ENCODE measurements at places on chromosomes 2 and 18.

- DNase-seq = no peak
These were observed 182.8 kb downstream of the MGAT5 start for GRCh38 chr2:134436706-134437105.

GRCh38 chr18:10122988-10123950 is 209.5 kb downstream of the VAPA start:
- DNase-seq = peak; percentile 66

- DNase-seq = no peak
These were observed 348.5 kb downstream of the EN1 start for GRCh38 chr2:118498943-118499342.

- DNase-seq = no peak
These were observed 405.7 kb downstream of the PIK3C3 start for GRCh38 chr18:42360716-42361115.

DNA sequence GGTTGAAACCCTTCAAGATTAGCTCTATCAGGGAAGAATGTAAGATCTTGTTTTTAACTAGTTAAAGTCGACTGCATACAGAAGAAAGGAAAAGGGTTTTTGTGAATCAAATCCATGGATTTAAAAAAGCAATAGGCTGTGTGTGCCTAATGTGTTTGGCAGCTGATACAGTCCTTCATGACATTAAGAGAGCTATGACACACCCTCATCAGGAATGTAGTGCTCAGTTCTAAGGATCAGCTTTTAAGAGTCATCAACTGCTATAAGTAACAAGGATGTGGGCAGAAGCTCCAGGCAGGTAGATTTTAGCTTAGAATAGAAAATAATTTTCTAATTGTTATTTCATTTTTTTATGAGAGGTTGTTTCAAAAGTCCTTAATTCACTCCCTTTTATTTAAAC is 52.9 kb downstream of the PPP1R1C start:
- DNase-seq = no peak

- no peak for DNase-seq
These were observed 57.6 kb upstream of the ZNF532 start for GRCh38 chr18:58806826-58807714.

DNA sequence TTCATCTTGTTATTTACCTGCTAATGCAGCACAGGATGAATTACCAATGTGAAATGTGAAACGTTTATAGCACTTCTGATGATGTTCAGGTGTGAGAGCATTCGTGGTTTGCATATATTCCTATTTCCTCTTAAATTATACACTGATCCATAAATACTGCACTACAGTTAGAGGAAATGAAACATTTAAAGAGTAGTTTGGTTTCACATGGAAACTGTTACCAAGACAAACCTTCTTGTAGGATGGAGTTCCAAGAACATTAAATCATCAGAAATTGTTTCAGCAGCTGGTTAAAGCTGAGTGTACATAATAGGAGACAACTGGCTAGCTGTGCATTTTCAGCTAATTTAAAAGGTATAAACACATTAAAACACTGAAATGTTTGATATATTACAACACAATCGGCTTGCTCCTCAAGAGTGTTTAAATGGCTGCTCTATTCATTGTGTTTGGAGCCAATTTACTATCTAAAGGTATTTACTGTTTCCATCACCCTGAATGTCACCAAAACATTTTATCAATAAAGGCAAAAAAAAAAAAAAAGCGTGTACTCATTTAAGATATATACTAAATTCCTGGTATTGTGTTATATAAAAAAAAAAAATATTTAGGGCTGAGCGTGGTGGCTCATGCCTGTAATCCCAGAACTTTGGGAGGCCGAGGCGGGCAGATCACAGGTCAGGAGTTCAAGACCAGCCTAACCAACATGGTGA is 100.6 kb downstream of the DYM start:
- DNase-seq = no peak

GRCh38 chr18:57835904-57836303 is 32.8 kb upstream of the ATP8B1 start:
- no peak for DNase-seq

DNA sequence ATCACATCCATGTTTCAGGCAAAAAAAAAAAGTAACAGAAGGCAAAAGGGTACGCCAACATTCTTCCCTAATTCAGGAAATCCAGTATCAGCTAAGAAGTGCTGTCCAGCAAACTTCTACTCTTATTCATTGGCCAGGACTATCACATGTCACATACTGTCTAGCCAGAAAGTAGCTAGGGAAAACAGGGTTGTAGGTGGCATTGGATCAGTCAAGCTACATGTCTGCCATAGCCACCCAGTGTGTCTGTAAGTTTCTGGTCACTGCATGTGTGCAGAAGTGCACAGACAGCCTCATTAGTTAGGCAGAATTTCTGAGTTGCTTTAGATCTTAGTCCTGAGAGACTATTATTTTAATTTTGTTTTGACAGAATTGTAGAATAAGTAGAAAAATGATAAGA is 465.3 kb upstream of the NRP2 start:
- DNase-seq = no peak

DNA sequence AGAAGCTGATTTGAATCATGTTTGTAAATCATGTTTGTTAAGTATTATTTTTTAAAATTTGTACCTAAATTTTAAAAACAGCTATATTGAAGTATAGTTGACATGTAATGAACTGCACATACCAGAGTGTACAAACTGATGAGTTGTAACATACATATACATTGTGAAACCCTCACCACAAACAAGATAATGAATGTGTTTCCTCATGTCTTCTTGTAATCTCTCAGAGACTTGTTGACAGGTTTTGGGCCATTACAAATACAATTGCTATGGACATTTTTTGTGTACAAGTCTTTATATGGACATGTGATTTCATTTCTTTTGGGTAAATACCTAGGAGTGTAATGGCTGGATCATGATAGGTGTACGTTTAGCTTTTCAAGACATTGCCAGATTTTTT is 21.5 kb downstream of the WDR43 start:
- peak; percentile 37 for DNase-seq

DNA sequence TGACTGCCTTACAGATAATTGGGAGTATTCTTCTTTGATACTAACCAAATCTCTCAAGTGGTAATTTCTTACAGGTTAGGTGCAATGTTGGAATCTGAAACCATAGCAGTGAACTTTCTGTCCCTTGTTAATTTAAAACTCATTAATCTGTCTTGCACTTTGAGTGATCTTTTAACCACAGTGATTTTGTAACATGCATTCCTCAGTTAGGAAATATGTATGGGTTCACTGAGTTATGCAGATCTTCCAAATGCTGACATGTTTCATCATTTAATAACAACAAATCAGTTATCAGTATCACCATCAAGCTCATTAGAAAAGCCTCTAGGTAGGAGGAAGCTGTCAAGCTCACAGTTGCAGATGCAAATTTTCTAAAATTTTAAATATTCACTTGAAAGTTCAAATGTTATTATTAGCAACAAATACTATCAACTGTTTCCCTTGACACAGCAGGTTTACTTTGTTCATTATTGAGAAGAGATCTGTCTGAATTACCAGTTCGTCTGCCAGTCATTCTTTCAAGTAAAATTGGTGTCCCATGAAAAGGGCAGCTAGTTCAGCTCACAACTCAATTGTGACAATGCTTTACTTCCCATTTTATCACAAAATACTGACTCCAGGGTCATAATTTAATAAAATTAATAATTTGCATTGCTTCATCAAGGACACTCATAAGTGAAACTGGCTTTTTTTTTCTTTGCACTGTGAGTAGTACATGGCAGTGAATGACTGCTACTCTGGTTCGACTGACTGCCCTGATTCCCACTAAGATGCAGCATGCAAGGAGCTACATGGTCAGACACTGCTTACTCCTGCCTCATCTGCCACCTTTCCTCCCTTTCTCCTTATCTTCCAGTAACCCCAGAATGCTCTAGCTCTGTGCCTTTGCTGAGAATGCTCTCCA is 31.6 kb downstream of the SUCLG1 start:
- peak; percentile 11 for DNase-seq

GRCh38 chr18:56890632-56891031 is 239.5 kb downstream of the WDR7 start:
- DNase-seq = no peak

DNA sequence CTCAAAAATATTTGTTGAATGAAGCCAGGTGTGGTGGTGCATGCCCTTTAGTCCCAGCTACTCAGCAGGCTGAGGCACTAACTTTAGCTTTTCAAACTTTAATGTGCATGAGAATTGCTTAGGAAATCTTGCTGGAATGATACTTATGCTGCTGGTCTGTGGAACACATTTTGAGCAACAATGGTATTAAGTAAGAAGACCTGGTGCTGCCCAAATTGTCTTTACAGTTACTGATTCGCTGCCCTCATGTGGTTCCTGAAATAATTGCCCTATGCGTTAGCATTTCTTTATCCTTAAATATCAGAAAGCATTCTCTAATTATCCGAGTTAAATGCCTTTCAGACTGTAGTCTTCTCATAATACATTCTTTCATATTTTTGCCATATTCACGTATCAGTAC is 76.0 kb upstream of the SESTD1 start:
- DNase-seq = peak; percentile 26

DNA sequence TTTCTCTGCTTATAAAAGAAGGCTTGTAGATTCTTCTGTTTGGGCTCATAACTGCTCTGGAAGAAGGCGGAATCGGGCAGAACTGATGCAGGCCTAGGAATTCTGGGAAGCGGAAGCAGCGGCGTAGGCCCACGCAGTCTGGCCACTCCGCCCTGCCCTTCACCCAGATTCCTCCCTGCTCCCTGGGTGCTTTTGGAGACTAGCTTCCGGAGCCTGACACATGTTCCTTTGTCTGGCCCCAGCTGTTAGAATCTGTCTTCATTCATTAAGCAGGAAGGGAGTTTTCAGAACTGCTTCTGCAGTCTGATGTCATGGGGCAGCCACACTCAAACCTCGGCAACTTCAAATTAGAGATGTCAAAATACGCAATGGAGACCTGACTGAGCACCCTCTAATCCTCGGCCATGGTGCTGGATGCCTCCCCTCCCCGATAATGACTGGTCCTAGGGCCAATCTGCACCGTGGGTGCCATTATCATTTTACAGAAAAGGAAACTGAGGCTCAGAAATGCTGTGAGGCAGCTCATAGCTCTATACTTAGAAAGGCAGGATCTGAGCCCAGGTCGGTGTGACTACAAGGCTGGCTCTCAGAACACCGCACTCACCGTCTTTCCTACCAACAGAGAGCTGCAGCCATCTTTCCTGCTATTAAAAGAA is 275.7 kb downstream of the MYCN start:
- DNase-seq = no peak

GRCh38 chr2:2271469-2271941 is 59.6 kb downstream of the MYT1L start:
- peak; percentile 20 for DNase-seq

DNA sequence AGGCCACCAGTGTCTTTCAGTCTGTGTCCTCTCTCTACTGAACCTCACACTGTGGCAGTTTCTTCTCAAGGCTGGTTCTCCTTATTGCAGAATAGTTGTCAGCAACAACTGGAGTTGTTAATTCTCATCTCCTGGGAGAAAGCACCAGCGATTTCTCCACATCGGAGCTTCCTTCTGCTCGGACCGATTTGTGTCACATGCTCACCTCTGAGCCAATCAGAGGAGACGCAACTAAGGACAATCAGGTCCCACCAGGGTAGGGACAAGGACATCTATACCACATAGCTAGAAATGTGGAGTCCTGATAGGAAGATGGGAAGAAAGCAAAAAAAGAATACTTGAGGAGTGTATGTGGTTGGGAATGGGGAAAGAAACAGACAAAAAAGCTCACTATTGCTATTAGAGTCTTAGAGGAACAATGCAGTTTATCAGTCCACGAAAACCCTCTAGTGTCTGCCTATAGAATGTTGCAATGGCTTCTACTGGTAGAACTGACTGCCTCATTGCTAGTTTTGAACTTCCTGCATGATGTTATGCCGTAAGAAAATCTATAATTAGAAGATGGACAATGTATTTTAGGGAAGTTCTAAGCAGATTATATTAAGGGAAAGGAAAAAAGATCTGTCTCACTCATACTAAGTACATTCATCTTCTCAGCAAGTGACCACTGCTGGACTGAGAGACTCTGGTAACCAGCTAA is 169.7 kb downstream of the CDCA7 start:
- peak; percentile 58 for DNase-seq

- DNase-seq = no peak
These were observed 108.5 kb downstream of the STK39 start for GRCh38 chr2:168138901-168139300.

GRCh38 chr18:28151434-28151833 is 25.5 kb downstream of the CDH2 start:
- no peak for DNase-seq

DNA sequence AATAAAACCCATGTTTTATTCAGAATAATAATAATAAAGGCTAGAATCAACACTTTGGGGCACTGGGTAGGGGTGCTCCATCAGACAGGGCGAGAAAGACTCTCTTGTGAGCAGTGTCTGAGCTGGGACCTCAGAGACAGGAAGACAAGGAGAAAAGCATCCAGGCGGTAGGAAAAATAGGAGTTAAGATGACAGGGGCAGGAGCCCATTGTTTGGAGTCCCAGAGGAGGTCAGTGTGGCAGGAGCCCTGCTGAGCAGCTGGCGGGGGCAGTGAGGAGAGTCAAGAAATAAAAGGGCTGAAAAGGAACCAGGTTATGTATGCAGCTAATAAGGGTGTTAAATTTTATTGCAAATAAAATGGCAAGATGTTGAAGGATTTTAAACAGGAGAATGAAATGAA is 457.4 kb downstream of the FBXO15 start:
- no peak for DNase-seq

GRCh38 chr2:197328461-197328860 is 17.9 kb upstream of the ANKRD44 start:
- DNase-seq = no peak

GRCh38 chr2:110747522-110748488 is 15.4 kb downstream of the ACOXL start:
- DNase-seq = no peak

DNA sequence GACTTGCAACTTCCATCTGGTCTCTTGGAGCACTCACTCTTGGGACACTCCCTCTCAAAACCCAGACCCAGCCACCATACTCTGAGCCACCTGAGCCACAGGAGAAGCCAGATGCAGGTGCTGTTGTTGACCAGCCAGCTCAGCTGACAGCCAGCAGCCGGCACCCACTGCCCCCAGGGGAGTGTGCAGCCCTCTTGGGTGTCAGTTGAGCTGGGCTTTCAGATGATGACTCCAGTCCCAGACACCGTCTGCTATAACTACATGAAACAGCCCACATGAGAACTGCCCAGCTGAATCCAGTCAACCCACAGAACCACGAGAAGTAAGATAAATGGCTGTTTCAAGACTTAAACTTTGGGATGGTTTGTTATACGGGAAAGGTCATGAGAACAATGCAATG is 10.7 kb upstream of the IGFBP2 start:
- peak; percentile 73 for DNase-seq

- DNase-seq = peak; percentile 11
These were observed 298.2 kb downstream of the CNTNAP5 start for GRCh38 chr2:124323321-124323720.

DNA sequence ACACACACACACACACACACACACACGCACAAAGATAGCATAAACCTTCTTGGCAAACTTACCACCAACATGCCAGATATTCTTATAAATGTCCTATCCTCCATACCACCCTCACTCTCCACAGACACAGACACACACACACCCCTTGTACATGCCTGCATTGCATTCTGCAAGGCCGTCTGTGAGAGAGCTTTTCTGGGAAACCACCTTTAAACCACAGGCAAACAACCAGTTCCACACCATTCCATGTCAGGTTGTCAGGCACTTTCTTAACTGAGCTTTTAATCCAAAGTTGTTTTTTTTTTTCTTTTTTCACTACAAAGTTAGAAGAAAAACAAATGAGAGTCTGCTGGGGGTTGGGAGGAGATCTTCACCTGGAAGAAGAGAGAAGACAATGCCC is 221.1 kb downstream of the C1D start:
- DNase-seq = no peak
